ENCODE measurements at places on chromosomes 6 and 20.

DNA sequence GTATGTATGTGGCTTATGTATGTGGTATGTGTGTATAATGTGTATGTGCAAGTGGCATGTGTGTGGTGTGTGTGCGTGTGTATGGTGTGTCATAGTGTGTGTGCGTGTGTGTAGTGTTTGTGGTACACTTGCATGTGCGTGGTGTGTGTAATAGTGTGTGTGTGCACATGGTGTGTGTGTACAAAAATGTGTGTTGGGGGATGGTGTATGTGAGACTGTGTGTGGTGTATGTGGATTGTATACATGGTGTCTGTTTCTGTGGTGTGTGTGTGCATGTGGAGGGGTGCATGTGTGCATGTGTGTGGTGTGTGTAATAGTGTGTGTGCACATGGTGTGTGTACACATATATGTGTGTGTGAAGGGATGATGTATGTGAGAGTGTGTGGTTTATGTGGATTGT is 21.5 kb downstream of the MAFB start:
- DNase-seq, result no peak

GRCh38 chr6:129236001-129236517 is 353.1 kb downstream of the LAMA2 start:
- DNase-seq, result no peak

DNA sequence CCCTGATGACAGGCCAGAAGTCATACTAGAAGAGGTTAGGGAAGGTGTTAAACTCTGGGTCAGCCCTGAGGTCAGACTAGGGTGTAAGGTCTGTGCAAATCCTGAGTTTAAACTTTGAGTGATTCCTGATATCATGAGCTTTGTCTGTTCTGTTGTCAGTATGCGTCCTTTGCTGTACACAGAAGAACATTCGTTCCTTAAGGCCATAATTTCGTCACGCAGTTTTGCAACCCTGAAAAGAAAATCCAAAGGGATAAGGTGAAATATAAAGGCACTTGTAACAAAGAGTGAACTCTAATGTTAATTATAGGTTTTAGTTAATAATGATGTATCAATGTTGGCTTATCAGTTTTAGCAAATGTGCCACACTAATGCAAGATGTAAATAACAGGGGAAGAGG is 2.3 kb downstream of the DST start:
- no peak for DNase-seq

GRCh38 chr6:116287689-116288282 is 8.1 kb upstream of the TSPYL1 start:
- DNase-seq, result no peak

GRCh38 chr20:20894280-20894679 is 181.8 kb upstream of the RALGAPA2 start:
- DNase-seq, result no peak

DNA sequence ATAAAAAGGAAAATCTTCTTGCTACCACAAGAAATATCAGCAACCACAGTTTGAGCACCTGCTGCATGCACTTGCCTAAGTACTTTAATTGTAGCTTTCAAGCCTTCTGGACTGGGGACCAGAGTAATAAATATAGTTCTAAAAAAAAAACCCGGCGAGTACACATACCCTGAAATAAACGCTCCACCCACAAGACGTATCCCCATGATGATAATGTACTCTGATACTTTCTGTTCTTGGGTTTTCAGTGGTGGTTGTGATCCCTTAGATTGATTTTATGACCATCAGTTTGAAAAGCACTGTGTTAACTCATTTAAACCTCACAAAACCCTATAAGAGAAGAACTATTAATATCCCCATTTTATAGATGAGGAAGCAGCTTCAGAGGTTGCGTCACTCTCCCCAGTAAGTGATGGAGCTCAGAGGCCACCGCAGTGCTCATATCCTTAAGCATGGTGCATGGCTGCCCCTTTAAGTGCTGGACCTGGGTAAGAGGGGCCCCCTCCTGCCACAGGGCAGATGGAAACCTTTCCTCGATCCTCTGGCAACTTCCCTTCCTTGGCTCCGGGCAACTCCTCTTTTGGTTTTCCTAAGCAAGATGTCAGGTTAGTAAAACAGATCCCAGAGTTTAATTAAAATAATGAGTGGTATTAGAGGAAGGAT is 67.3 kb downstream of the KCNB1 start:
- DNase-seq, result no peak

DNA sequence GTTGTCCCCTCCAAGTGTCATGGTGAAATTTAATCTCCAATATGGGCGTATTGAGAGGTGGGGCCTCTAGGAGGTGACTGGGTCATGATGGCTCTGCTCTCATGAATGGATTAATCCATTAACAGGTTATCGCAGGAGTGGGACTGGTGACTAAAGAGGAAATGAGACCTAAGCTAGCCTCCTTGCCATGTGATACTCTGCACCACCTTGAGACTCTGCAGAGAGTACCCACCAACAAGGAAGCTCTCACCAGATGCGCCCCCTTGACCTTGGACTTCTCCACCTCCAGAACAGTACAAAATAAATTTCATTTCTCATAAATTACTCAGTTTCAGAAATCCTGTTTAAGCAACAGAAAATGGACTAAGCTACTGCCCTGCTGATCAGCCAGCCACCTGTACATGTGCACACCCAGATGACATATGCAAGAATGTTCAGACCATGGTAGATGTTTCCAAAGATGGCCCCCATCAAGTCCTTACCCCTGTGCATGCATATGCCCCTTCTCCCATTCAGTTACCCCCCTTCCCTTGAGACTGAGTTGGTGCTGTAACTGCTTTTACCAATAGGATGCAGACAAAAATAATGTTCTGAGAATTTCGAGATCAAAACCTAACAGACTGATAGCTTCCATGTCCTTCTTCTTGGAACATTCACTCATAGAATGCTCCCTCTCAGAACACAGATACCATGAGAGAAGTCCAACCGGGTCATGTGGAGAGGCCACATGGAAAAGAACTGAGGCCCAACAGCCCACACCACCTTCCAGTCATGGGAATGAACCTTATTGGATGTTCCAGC is 28.4 kb downstream of the MAP3K5 start:
- DNase-seq, result no peak

GRCh38 chr20:36579996-36580545 is 6.7 kb downstream of the TGIF2 start:
- no peak for DNase-seq

- DNase-seq, result no peak
These were observed 14.7 kb downstream of the FKBP1A start for GRCh38 chr20:1377984-1378734.

DNA sequence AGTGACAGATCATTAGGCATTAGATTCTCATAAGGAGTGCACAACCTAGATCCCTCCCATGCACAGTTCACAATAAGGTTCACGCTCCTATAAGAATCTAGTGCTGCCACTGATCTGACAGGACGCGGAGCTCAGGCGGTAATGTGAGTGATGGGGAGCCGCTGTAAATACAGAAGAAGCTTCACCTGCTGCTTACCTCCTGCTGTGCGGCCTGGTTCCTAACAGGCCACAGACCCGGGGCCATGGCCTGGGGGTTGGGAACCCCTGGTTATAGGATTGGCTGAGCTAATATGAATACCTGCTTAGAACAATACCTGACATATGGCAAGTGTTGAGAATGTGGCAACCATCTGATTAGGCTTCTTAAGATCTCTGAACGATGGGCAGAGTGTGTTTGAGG is 2.4 kb downstream of the PNPLA1 start:
- no peak for DNase-seq

DNA sequence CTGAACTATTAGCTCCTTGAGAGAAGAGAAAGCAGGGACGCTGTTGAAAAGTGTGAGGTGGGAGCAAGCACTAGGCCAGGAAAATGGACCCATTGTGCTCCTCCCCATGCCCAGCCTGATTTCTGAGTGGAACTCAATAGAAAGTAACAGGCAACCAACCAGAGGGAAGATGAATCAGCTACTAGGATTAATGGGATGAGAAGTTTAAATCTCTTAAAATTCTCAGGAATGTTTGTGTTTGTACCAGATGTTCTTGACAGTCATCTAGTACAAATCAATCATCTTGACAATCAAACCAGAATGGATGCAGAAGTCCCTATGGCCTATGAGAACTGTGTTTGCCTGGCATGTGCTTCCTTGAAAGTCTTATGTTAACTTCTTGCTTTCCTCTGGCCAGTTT is 48.9 kb downstream of the HDDC2 start:
- DNase-seq, result no peak

DNA sequence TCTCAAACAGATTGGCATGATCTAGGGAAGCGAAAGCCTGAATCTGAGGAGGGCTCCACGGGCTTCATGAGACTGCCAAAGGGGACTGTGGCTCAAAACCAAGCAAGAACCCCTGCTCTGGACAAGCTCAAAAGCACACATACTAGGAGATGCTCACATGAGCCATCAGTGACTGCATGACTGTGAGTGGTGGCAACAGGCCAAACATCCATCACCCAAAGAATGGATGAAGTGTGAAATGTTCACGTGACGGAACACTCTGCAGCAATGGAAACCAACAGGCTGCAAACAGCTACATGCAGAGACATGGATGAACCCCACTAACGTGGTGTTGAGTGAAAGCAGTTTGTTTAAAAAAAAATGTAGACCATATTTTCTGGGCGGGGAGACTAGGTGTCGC is 136.3 kb downstream of the PREX1 start:
- no peak for DNase-seq

DNA sequence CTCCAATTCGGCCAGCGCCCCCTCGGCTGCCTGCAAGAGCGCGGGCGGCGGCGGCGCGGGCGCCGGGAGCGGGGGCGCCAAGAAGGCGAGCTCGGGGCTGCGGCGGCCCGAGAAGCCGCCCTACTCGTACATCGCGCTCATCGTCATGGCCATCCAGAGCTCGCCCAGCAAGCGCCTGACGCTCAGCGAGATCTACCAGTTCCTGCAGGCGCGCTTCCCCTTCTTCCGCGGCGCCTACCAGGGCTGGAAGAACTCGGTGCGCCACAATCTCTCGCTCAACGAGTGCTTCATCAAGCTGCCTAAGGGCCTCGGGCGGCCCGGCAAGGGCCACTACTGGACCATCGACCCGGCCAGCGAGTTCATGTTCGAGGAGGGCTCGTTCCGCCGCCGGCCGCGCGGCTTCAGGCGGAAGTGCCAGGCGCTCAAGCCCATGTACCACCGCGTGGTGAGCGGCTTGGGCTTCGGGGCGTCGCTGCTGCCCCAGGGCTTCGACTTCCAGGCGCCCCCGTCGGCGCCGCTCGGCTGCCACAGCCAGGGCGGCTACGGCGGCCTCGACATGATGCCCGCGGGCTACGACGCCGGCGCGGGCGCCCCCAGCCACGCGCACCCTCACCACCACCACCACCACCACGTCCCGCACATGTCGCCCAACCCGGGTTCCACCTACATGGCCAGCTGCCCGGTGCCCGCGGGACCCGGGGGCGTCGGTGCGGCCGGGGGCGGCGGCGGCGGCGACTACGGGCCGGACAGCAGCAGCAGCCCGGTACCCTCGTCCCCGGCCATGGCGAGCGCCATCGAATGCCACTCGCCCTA is 963 bp downstream of the FOXF2 start:
- DNase-seq, result no peak

DNA sequence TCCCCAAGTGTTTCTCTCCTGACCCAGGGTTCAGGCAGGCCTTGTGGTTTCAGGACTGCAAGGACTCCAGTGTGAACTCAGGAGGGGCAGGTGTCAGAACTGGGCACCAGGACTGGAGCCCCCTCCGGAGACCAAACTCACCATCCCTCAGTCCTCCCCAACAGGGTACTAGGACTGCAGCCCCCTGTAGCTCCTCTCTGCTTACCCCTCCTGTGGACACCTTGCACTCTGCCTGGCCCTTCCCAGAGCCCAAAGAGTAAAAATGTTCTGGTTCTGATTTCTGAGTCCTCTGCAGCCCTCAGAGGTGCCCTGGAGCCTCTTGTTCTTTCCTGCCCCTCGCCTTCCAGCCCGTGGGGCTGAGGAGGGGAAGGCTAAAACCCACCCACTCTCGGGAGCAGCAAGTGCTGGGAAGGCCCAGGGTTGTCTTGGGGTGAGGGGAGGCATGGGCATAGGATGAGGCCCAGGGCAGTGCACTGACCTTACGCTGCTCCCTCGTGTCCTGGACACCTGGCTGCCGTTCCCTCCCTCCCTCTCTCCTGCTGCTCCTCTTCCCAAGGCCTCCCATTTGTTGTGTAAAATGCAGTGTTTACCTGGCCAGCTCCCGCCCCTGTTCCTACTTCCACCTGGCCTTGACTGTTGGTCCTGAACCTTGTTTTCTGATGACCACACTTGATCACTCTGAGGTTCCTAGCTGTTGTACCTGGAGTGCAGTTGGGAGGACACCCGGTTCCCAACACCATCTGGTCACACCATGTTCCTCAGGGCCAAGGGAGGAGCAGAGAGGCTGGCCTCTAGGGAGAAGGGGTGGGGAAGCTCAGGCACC is 9.9 kb downstream of the CNPY3 start:
- DNase-seq, result no peak

- no peak for DNase-seq
These were observed 175.3 kb downstream of the LRFN2 start for GRCh38 chr6:40411881-40412280.

- no peak for DNase-seq
These were observed 219.9 kb upstream of the GMDS start for GRCh38 chr6:2465336-2465735.

DNA sequence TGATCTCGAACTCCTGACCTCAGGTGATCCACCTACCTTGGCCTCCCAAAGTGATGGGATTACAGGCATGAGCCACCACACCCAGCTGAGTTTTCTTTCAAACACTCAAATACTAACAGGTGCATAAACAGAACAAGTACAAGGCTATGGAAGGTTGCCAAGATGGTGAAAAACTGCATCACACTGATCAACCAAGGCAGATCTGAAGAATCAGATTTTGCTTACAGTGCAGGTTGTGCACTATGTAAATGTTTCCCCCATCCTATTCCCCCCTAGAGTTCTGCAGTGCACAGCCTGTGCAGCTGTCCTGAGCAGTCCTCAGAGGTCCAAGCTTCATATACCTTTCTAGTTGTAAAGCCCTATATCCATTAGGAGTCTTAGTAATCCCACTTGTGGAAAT is 73.0 kb downstream of the GFRA4 start:
- DNase-seq, result no peak

DNA sequence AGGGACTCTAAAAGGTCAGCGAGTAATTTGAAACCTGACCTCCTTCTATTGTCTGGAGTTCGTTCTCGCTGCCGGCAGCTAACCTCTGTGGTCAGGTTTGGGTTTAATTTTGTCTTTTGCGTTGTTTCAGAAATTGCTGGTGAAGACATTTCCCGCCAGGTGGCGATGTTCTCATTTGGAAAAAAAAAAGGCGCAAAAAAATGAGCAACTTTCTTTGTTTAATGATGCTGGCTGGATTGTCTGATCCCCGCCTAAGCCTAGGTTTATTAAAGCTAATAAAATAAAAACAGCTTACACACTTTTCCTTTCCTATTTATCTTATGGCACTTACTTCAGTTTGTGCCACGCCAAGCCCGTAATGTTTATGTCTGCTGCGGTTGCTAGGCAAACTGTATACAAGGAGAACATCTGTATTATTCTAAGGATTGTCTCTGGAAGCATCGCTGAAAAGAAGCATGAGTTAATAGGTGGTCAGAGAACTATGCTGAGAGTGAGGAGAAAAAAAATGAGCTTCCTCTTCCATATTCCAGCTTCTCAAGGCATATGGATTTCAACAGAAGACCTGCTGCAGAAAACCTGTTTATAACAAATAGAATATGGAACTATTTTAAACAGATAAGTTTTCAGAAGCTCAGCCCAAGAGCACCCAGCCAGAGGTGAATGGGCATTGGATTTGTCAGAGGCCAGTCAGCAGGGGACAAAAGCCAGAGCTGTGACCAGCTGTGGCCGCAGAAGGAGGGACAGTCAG is 205.7 kb downstream of the DOK5 start:
- DNase-seq, result no peak

All from coronary artery (tissue), 2 donors.